ENCODE measurements at places on chromosomes 5 and 9.

DNA sequence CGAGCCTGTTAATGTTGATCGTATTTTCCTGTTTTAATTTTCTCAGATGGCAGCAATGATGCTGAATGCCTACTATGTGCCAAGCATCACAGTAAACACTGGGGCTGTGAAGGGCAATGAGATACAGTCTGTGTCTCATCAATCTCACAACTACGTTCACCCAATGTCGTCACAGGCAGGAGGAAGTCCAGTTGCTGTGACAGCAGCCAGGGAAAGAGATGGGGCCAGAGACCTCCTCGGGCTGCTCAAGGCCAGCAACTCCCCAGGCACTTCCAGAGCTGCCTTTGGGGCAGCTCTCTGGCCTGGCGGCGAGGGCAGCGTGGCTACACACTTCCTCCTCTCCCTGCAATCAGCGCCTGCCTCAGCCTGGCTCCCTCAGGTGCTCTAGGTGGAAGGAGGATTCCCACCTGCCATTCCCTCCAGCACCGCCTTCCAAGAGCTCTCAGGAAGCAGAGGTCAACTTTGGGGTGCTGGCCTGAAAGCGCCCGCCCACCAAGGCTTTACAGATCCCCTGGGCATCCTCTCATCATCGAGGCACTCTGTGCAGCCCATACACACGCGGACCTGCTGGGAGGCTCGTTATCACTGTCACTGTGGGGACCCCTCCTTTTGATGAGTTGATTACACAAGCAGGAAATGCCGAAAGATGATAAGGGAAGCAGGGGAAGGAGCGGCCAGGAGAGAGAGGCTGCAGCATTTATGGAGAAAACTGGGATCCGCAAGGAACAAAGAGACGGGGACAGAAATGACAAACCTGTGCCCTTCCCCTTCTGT, 159.2 kb downstream of the ZDHHC21 start:
- DNase-seq: no peak

- DNase-seq: no peak
Measured at GRCh38 chr5:40485021-40485998, 194.4 kb upstream of the PTGER4 start.

GRCh38 chr9:2427120-2427891, 194.3 kb upstream of the VLDLR start:
- peak; percentile 65 for DNase-seq

DNA sequence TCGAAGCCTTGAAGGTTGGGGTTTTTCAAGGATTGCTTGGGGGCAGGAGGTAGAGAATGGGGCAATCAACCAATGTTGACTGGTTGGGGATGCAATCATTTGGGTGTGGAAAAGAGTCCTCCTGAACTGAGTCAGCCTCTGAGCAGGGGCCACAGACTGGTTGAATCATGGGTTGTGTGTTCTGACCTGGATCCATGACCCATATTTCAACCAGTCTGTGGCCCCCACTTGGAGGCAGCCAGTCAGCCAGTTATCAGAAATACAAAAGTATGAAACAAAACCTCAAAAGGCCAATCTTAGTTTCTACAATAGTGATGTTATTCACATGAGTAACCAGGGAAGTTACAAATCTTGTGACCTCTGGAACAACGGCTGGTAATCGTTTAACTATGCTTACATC, 81.4 kb upstream of the RANBP6 start:
- DNase-seq: no peak

DNA sequence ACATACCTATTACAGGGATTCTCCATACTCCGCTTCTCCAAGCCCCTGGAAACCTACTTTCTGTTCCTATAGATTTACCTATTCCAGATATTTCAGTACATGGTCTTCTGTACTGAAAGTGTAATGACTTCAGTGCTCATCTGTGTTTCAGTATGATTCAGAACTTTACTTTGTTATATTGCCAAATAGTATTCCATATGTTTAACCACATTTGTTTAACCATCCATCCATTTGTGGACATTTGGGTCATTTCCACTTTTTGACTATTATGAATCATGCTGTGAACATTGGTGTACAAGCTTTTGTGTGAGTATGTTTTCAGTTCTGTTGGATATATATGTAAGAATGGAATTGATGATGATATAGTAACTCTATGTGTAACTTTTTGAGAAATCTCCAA, 188.9 kb downstream of the PDZD2 start:
- no peak for DNase-seq

- no peak for DNase-seq
Measured at GRCh38 chr9:27595733-27596132, 22.5 kb upstream of the C9orf72 start.

DNA sequence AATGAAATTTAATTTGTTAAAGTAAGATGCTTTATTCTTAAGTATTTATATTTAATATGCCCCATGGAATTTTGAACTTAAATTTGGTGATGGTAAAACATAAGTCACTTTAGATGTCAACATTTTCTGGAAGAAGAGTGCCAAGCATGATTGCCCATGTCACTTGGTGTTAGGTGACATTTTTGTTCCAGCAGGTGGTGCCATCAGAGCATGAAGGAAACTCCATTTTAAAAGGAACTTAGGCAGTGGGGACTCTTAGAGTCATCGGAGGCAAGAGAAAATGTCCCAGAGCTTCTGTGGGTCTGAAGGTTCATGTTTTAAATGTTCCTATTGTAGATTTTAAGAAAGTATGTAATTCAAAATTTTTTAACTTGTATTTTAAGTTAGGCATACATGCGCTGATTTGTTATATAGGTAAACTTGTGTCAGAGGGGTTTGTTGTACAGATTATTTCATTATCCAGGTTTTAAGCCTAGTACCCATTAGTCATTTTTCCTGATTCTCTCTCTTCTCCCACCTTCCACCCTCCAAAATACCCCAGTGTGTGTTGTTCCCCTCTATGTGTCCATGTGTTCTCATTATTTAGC, 789.3 kb downstream of the SEMA5A start:
- no peak for DNase-seq

GRCh38 chr9:121972501-121972981, 120.6 kb downstream of the TTLL11 start:
- peak; percentile 90 for DNase-seq

DNA sequence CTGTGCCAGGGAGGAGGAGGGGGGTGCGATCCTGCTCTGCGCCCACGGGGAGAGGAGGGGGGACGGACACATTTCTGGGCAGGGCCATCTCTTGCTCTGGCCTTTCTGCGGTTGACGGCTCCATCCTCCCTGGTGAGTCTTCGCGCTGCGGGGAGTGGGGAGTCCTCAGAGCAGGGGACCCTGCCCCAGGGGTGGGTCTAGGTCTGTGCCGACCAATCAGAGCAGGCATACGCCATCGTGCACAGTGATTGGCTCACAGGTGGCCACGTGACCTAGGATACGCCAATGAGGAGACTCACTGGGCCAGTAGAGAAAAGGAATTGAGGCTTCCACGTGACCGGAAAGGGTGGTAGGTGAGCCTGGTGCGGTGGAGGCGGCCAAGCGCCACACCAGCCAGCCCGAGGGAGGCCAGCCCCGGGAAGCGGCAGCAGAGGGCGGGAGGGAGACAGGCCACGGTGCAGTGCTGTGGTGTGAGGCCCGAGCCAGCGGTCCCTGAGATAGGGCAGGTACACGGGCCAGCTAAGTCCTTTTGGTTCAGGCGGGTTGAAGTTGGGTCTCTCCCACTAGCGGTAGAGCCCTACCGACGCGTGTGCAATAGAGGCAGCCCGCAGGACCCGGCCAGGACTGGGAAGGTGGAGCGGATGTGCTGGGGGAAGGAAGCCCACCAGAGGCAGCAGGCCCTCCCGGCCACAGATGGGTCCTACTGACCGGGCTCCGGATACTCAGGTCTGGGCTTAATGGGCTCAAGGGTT, 65.2 kb upstream of the RNF130 start:
- DNase-seq: peak; percentile 34

DNA sequence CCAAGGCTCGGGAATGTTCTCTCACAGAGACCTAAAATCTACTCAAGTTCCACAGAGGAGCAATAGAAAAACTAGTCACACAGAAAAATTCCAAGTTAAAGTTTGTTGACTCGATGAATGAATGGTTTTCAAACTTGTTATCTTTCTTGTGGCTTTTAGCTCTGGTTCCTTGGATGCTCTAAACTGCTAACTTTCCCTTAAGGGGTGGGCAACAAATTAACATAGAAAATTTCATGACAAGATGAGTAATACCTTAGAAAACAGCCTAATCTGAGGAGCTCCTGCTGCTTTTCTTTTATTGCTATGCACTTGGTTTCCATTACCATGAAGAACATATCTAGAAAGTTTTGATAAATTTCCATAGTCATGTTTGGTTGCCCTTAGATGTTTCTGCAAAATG, 100.2 kb upstream of the CCDC112 start:
- no peak for DNase-seq

DNA sequence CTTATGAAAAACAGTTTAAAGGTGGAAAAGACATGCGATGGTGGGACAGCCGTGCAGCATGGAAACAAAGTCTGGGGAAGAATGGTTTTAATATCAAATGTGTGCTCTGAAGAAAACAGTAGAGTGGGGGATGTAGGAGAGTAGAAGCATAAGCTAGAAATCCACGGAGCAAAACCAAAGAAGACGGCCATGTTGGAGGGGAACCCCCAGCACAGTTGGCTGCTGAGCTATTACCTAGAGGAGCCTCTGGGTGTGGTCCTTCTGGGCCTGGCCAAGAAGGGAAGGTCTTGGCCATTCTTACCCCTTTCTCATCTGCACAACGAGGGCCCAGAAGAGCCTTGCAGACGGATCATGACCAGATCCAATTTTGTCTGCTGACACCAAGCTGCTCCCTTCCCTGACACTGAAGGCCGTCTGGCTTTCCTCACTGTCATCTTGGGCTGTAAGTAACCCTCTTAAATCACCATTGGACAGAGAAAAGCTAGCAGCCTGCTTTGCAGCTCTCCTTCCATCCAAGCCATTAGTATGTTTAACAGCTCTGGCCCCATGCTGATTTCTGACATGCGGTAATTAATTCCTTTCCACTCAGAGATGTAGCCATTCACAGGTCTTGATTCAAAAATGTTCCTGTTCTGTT, 189.5 kb downstream of the SEC61B start:
- DNase-seq: no peak

GRCh38 chr5:2181149-2181548, 298.4 kb upstream of the IRX4 start:
- DNase-seq: no peak

DNA sequence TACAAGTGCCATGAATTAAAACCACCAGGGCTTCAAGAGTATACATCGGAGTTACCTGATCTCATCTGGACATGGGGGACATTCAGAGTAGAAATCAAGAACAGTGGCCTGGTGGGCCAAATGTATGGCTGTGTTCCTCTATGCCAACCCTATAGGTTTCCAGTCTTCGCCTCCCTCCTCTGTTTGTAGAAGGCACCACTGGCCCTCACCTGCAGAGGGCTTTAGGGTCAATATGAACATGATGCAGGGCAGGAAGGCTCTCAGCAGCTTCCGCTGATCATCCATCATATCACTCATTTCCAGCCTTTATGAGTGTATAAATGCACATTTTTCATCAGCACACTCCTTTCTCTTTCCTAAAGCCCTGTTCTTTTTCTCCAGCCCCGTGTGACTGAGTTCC, 555.5 kb upstream of the BRINP1 start:
- no peak for DNase-seq

GRCh38 chr9:69392826-69393225, 67.8 kb downstream of the ENTREP1 start:
- no peak for DNase-seq

DNA sequence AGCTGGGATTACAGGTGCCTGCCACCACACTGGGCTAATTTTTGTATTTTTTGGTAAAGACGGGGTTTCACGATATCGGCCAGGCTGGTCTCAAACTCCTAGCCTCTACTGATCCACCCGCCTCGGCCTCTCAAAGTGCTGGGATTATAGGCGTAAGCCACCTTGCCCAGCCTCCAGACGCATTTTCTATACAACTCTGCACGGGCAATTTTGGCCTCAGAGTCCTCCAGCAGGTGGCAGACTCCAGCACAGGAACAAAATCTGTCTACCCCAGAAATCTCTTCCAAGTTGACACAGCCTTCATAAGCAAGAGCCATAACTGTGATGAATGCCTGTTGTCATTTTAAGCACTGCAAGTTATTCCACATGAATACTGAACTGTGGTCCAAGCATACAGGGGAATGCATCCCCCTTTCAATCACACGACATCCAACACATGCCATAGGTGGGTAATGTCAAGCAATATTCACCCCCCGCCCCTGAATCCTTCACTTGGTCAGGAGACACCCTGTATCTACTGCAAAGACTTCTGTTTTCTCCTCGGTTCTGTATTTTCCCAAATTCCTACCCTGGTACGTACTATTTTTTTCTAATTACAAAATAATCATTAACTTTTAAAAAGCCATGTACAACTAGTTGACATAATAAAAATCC, 50.8 kb downstream of the ALDH7A1 start:
- no peak for DNase-seq

GRCh38 chr5:24644761-24645160, at the start of gene CDH10:
Gene CDH10, minus strand, starts transcription at chr5:24644978. Its CDS starts 51,488 bp downstream, at chr5:24593490.
- peak; percentile 39 for DNase-seq

- DNase-seq: no peak
Measured at GRCh38 chr5:57568136-57568535, 85.5 kb upstream of the ACTBL2 start.

DNA sequence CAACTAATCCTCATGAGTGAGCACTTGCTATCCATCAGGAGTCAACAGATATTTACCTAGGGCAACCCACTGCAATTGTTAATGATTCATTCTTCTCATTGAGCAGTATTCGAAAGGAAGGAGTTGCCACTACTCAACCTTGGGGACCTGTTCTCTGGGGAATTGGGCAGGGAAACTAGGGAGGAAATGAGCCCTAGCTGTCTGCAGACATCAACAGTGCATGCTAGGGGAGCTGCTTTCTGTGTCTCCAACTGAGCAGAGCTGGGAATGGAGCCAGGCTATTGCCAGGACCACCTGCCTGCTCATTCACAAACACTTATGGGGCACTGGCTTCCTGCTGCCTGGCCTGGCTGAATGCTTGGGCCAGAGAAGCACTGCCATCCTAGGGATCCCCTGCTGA, 183.4 kb downstream of the TMEM38B start:
- DNase-seq: no peak

GRCh38 chr5:144105371-144105770, 65.1 kb downstream of the YIPF5 start:
- no peak for DNase-seq

GRCh38 chr9:106733828-106734380, 129.1 kb upstream of the ZNF462 start:
- DNase-seq: no peak

DNA sequence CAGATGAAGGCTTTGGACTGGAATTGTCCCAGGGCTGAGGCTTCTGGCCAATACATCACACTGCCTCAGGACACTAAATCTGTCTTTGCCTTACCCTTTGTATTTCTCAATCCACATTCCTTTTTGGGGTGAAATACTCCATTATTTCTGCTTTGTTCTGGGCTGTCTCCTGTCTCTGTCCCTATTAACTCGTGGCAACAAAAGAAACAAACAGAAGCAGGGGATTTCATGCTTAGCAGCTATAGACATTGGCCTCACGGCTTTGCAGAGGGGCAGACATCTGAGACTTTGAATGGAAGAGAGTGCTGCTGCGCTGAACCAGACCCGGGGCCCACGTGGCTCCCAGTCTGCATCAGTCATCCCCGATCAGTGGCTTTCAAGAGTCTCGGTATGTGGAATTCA, 129.7 kb downstream of the ARL15 start:
- no peak for DNase-seq

DNA sequence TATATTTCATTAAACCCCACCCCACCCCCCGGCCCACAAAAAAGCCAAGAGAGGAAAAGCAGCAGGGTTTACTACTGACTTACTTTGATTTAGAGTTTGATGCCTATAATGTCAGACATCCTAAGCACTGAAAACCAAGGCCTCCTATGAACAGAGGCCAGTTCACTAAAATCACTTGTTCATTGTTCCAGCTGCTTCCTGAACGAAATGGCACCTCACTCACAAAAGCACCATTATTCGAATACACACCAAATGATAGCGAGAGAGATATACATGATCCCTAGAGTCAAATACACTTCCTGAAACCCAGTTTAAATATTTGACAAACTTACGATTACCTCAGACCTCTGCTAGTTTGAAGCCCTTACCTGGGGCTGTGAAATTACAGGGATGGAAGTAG, 66.6 kb downstream of the LPAR1 start:
- no peak for DNase-seq

All from lower lobe of right lung (tissue), 2 donors.